GM06990 (cell line): ENCODE measurements at places on chromosomes 12 and 14.
A peak's percentile ranks its signal among the peaks of the same experiment; 100 is the strongest.

GRCh38 chr14:55973911-55974630 is 144.1 kb upstream of the PELI2 start:
- no peak for DNase-seq

DNA sequence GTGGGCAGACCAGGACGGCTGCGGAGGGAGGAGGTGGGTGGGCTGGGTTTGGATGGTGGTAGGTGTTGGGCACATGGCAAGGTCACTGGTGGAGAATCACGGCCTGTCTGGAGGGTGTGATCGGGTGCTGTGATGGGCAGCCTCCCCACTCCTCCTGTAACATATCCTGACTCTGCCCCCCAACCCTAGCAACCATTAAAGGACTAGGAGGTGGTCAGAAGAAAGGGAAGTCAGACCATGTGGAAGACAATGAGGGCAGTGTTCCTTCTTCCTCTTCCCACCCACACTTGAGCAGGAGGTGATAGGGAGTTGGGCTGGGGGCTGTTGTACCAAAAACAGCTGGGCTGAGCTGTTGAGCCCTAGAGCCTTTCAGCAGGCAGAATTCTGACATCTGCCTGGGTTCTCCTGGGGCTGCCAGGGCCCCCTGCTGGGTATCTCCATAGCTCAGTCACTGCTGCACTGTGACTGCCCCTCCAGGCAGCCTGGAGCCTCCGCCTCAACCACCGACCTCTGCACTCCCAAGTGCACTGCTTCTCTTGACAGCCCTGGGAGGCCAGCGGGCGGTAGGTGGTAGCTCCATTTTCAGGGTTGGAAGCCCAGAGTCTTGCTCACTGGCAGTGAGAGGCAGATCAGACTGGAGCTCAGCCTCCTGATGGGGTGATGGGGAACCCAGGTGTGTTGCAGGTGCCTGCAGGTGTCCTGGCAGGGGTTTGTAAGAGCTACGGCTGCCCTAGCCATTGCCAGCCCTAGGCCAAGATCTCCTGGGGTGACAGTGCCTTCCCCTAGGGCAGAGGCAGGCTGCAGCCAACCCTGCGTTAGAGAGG is 15.4 kb downstream of the VASH1 start:
- no peak for DNase-seq

DNA sequence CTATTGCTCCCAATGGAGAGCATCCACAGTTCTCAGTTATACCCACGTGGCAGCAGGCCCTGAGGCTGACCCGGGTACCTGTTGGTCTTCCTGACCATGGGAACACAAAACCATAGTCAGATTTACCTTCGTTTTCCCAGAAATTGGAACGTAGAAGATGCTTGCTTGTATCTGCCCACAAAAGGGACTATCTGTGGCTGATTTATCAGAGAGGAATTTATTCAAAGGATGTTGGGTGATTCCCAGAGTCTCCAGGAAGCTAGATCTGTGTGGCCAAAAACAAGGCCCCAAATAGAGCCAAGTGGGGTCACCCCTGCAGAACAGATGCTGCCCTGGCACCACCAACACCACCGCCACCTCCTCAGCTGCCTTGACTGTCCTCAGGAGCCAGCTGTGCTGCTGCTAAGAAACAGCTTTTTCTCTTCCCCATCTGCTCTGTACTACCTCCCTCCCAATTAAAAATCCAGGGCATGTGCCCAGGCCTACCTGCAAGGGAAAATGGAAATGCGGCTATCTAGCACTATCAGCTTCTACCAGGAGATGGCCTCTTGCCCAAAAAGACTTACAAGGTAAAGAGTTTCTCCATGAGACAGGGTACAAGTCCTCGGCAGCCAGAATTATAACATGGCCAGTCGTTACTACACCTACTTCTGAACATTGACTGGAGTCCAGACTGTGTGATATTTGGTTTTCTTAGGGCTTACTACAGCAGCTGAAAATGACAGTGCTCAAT is 128.6 kb upstream of the PLEKHG7 start:
- DNase-seq = no peak

DNA sequence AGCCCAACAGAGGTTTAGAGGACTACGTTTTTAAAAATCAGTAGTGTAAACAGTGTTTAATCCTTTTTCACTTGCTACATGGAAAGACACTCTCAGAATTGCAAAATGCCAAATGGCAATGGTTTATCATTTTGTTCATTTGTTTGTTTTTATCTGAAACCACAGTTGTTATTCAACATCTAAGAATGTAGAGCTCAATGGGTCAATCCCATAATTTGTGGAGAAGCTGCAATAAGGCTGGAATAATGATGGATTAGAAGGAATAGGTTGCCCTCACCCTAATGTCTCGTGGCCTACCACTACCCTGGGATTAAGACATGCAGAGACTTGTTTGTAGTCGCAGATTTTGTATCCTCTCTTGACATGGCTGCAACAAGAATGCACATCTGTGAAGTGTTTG is 115.7 kb downstream of the LLPH start:
- no peak for DNase-seq

DNA sequence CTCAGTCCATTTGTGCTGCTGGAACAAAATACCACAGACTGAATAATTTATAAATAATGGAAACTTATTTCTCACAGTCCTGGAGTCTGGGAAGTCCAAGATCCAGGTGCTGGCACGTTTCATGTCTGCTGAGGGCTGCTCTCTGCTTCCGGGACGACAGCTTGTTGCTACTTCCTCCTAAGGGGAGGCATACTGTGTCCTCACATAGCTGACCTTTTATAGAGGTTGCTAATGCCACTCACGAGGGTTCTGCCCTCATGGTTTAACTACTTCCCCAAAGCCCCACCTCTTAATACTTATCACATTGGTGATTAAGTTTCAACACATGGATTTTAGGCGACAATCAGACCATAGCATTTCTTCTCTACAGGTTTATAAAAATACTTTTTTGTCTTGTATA is 411.1 kb downstream of the NRXN3 start:
- DNase-seq = no peak

GRCh38 chr14:64693810-64694165 is 10.4 kb upstream of the PLEKHG3 start:
- DNase-seq = no peak

GRCh38 chr12:27277846-27278260 is 33.8 kb downstream of the STK38L start:
- DNase-seq = peak; percentile 45

GRCh38 chr12:58314610-58315009 is 373.2 kb downstream of the ATP23 start:
- DNase-seq = no peak

DNA sequence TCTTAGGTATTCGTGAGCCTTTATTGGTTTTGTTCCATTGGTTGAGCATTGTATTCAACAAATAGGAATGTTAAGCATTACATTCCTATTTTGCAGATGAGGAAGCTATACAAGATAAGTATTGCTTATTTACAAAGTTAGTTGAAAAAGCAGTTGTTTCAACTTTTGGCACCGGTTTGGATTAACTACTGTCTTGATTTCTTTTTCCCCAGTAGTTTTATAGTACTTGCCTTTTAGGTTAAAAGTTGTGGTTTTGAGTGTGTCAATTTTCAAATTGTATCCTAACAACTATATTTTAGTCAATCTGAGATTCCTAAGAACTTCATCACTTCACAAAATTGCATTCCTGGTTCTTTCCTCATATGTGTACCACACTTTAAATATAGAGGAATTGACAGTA is 23.8 kb upstream of the MBIP start:
- no peak for DNase-seq

DNA sequence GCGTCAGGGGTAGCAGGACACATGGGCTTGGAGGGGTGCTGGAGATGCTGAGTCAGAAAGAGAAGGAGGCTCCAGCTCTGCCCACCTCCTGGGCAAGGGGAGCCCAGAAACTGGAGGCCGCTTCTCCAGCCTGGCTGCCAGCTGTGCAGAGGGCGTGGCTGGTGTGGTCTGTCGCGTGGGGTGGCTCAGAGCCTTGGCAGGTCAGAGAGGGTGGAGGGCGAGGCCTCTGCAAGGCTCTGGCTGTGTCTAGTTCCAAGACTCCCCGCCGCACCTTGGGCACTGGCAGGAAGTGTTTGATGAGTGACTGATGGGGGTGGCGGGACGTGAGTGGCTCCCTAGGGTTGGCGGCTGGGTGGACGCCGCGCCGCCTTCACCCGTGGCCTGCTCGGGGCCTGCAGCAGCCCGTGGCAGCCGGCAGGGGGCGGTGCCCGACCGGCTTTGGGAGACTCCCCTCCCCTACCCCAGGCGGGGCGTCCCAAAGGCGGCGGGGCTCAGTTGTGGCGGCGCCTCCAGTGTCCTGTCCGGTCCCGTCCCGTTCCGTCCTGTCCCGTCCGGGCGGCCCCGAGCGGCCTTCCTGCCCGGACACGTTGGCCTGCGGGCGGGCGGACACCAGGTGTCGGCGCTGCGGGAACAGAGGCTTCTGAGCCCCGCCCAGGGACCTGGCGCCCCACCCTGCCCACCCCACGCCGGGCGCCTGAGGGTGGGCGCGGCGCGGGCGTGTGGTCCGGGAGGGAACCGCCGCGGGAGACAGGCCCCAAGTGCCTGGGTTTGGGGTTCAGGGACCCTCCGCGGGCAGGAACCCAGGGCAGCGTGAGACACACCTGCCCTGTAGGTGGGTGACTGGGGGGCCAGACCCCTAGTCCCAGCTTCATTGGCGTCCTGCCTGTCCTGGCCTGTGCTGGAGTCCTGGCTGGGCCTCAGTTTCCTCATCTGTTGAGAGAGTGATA is 39.7 kb downstream of the KRT80 start:
- peak; percentile 38 for DNase-seq

GRCh38 chr12:128983371-128983770 is 130.1 kb downstream of the GLT1D1 start:
- no peak for DNase-seq

DNA sequence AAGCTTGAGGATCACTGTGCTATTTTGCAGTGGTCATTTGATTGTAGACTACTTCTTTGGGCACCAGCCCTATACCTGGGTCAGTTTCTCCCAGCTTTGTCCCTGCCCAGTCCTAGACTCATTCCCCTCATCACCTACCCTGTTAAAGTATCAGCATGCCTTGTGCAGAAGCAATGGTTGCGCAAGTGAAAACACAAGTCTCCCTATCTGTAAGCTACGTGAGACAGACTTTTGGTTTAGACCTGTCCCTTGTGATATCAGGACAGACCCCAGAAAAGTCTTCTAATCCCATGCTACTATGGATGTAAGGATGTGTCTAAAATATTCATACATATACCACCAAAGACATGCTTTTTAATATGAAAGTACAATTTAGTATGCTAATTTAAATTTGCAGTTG is 88.8 kb upstream of the ATP2B1 start:
- DNase-seq = no peak

- no peak for DNase-seq
These were observed 216.9 kb upstream of the PELI2 start for GRCh38 chr14:55901291-55901690.

DNA sequence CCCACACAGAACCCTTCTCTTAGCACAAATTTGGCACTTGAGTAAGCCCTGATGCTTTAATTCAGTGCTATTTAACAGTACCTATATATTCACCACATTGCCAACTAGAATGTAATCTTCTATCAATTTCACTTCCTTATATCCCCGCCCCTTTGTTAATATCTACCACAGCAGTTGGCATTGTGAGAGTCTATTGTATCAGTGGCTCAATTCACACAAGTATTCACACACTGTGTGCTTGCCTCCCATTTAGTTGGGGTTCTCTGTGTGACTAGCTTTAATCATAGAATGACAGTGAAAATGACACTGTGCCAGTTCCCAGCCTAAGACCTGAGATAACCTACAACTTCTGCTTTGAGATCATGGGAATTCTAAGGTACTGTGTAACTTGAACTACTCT is 103.1 kb downstream of the SEC23A start:
- no peak for DNase-seq

DNA sequence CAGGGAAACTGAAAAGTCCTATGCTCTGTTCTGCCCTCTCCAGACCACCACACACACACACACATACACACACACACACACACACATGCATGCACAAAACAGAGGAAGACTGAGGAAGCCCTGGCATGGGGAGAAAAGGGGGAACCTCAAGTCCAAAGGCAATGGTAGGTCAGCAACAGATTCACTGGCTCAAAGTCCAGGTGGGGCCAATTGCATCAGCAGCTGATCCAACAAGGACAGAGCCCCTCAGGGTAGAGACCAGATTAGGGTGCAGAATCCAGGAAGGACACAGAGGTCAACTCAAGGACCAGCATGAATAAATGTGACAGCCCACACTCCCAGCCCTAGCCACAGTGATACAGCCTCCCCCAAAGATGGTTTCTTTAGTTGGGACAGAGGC is 425.0 kb upstream of the SOX5 start:
- no peak for DNase-seq

DNA sequence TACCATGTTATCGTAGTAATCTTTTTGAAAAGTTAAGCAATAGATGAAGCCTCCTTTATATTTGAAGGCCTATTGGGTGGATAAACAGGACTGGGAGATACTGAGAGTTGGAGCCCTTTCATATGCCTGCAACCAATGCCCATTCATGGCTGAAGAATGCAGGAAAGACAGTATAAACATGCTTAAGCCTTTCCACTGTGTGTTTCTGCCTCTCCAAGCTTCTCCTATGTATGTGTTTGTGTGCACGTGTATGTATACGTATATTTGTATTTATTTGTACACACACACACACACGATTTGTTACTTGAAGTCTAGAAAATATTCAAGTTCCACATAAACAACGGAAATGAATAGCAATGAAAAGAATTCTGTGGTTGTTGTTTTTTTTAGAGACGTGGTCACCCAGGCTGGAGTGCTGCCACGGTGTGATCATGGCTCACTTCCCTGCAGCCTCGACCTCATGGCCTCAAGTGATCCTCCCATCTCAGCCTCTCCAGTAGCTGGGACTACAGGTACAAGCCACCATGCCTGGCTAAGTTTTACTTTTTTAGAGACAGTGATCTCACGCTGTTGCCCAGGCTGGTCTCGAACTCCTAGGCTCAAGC is 1453.5 kb downstream of the AACS start:
- DNase-seq = no peak

- no peak for DNase-seq
These were observed 7.9 kb downstream of the FAIM2 start for GRCh38 chr12:49895773-49896172.

GRCh38 chr14:92462568-92462967 is 51.0 kb upstream of the RIN3 start:
- no peak for DNase-seq

DNA sequence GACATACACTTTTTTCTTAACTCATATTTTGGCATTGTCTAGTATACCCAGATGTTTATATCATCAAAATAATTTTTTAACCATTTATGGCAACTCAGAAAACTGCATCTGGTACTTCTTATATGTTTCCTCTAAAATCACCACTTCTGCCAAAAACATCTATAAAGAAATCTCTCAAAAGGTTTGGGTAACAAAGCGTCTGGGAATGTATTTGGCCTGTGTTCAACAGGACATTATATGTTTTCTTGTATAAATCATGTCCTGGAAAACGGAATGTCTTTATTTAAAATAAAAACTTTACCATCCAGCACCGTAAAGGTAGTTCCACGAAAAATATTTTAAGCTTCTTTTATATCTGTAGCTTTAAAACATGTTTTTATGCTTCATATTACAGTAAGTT is 36.1 kb upstream of the FBLN5 start:
- DNase-seq = no peak

DNA sequence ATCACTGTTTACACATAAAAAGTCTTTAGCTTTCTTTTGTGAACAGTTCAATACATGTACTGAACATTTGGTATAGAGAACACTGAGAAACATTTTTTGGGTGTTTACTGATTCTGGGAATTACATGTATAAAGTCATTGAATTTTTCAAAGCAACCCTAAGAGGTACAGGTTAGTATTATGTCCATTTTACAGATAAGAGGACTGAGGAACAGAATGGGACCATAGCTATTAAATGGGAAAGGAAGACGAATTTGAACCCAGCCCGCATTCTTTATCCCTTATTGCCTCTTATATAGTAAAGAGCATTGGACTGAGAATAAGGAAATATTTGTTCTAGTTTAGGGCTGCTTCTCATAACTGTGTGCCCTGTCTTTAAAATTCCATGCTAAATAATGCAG is 889 bp upstream of the KANSL2 start:
- DNase-seq = no peak
